ENCODE measurements at places on chromosomes 11 and 22.

GRCh38 chr11:118634431-118635236 is 27.2 kb downstream of the PHLDB1 start:
- DNase-seq = no peak

DNA sequence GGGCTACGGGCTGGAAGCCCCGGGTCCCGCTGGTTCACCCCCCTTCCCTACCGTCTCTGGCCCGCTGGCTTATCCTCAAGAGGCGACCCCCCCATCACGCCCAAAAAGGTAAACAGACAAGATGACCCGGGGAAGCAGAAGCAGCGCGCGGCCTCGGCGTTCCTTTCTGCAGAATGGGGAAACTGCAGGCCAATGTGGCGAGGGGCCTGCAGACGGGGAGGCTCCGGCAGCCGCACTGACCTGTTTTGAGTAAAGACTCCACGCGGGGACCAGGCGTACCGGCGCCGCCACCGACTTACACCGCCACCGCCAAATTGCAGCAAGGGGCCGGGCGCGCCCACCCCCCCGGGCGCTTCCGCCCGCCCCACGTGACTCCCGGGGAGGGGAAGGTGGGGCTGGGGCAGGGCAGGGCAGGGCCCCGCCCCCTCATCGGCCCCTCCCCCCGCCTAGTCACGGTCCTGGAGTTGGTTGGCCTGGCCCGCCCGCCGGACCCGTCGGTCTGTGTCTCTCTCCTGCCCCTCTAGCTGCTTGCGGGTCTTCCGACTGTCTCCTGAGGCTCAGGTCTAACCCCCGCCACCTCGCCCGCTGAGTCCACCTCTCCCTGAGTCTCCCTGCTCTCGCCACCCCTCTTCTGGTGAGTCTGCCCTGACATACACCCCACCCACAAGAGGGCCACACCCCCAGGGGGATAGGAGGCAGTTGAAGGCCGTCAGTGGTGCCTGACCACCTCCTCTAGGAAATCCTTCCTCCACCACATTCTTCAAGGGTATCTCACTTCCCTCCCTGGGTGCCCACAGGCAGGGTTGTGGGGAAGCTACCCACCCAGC is at the start of gene ARAP1:
ARAP1 (minus strand) TSS at position 321 of the 827 bp plus-strand sequence. CDS start 25,280 bp downstream, outside the sequence.
- DNase-seq = peak; percentile 92

GRCh38 chr11:73055655-73056354 is 86.3 kb downstream of the FCHSD2 start:
- no peak for DNase-seq

DNA sequence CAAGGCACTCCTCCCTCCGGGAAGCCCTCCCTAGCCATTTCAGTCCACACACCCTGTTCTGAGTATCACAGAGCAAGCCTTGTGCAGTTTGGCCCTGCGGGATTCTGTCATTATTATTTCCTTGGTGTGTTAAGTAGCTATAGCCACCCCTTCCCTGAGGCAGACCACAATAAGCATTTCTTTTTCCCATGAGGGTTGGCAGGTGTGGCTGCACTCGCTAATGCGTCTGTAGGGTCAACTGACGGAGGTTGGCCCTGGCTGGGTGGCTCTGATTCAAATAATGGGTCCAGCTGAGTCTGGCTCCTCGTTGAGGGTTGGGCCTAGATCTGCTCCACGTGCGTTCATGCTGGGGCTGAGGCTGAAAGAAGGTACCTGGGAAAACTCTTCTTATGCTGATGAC is 5.1 kb downstream of the F2 start:
- no peak for DNase-seq

DNA sequence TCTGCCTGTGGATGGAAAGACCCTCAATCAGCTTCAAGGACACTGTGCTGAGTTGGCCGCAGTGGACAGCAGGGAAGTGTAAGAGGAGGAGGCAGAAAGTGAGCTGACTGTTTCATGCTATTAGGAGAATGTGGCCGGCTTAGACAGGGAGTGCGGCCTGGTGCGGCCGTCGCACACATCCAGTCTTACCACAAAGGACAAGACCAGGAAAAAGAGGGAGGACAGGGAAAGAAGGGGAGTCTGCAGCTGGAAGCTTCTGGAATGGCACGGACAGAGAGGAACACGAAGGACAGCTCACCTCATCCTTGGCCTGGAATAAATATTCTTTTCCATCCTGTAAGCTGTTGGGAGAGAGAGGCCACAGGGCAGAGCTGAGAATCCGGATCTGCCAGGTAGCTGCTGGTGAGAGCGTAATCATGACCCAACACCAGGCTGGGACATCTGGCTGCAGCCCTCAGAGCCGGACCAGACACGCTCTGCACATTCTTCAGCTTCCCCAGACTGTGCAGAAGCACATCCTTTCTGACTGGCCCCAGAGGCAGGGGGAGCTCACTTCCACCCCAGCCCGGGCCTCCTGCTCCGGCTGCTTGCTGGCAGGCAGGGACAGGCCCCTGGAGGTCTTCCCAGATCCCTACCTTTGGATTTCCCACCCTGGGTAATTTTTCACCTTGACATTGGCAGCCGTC is 8.6 kb upstream of the RBM4B start:
- no peak for DNase-seq

- peak; percentile 94 for DNase-seq
Measured at GRCh38 chr11:72814286-72815109, at the start of gene ATG16L2. TSS of gene ATG16L2 (plus strand) at chr11:72814411. CDS start at chr11:72814446, 35 bp downstream.

GRCh38 chr11:19872512-19873145 is 160.0 kb downstream of the NAV2 start:
- DNase-seq = no peak

GRCh38 chr11:32003335-32003734 is 87.5 kb upstream of the RCN1 start:
- no peak for DNase-seq

DNA sequence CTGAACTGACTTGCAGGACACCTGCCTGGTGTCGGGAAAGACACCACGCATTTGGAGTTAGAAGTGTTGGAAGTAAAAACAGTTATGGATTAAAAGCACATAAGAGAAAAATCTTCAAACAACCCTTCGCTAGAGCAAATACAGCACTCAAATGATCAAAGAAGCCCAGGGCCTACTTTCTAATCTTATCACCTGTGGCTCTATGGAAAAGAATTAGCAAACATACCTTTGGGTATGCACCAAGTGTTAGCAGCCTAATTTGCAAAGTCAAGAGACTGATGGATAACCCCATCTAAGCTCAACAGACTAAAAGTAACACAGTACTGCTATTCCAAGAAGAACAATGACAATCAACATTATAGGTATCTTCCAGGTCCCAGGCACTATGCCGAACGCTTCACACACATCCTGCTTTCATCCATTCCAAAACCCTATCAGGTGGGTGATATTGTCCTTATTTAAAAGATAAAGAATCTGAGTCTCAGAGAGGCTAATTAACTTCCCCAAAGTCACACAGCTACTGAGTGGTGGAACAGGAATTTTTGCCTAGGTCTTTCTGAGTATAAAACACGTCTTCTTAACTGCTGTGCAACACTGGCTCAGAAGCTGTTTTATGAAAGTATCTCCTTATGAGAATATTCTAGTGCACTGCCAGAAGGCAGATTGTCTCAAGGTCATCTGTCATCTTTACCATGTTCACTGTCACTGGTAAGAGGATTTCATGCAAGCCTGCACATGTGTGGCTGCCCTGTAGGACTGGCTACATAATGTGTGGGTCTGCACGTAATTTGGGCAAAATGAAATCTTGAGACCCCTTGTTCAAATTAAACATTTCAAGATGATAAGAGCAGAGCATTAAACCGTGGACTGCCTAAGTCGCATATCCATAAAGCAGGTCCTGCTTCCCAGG is 16.4 kb downstream of the SLC1A2 start:
- DNase-seq = no peak

DNA sequence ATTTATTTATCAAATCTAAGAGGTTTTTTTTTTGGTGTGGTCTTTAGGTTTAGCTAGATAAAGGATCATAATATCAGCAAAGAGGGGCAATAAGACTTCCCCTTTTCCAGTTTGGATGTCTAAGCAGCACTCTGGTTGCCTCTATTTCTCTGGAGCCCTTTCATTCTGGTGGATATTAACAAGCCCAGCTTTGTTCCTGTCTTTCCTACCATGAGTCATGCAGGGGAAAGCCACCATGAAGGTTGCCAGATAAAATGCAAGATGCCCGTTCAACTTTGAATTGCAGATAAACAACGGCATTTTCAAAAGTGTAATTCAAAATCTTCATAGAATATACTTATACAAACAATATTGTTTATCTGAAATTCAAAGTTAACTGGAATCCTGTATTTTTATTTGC is 143.6 kb downstream of the ADAMTS15 start:
- no peak for DNase-seq

Measured in hepatic stellate cell (primary cell).